ENCODE measurements at places on chromosomes 5 and 9. TPM values are rescaled to one million over a fixed set of nuclear protein-coding genes. Genes with fewer than 3 reads are reported as not detected.

Gene TAF11L13
- not detected for total RNA-seq

Gene PCDHGA10
- total RNA-seq = 1.9 TPM

DNA sequence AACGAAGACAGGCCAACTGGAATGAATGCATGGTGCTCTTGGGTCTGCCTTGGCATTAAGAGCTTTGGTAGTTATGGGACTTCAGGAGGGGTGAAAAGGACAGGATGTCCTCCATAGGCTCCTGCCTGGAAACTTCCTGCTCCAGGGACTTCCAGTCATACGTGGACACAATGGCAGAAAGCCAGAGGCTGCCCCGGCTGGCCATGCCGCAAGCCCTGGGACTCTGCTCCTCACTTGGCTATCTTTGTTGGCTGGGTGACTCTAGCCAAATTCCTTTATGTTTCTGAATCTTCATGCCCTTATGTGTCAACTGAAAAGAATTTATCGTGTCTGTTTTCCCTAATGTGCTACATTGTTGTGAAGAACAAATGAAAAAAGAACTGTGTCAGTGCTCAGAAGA is 136.9 kb downstream of the SIL1 start:
- no peak for DNase-seq

DNA sequence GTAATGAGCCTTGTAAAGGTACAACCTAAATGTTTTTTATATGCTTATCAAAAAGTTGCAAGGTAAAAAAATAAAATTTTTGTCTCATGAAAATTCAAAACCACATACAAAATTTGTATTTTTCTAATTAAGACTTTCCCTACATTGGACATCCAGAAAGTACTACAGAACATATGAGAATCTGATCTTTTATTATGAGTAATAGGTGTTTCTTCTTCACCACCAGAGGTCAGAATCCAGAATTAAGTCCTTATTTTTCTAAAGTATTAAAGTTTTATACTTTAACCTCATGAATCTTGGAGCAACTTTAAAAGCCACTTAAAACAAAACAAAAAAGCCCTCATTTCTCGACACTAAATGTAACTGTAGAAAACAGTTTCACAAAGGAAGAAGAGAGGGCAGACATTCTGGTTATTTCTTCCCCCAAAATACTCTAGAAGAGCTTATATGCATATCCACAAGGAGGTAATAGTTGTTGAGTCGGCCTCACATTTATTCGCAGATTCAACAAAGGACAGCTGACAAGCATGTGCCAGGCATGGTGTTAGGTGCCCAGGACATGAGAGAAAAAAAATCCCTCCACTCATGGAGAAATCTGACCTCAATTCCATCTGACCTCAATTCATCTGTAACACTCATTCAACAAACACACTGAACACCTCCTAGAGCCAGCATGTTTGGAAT is 69.3 kb downstream of the MLLT3 start:
- peak; percentile 1 for DNase-seq

DNA sequence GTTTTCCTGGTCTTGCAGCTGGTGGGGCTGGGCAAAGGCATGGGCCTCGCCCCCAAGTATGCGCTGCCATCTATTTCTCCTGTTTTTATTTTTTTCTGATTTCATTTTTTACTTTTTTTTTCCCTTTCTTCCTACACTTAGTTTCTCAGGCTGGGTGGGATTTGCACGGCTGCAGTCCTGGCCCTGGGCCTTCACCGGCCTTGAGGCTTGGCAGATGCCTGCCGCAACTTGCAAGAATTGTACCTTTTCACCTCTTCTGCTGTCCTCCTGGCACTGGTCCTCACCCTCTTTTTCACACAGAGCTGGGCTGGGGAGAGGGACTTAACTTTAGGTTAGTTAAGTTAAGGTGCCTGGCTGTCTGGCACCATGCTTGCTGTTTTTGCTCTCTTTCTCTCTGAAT is 10.3 kb upstream of the IRGM start:
- DNase-seq = no peak

Gene KCNMB1
- not detected for total RNA-seq

Gene MAMDC2
- total RNA-seq = not detected

DNA sequence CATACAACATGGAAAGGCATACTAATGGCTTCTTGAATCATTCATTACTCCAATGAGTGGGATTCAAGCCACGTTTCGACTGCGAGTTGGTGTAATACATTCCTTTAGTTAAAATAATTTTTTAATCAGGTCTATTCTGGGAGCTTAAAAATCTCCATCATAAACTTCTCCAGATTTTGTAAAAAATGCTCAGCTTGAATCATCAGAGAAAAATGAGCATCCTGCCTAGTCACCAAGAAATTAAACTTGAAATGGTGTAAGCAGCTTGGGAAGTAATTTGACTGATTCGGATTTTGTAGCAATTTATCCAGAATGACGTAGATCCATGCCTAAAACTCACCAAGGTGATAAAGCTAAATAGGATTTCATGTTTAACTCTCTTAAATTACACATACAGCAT is 165.7 kb downstream of the SLCO4C1 start:
- no peak for DNase-seq

- peak; percentile 29 for DNase-seq
These were observed 488 bp downstream of the POLR1E start for GRCh38 chr9:37486256-37486615.

DNA sequence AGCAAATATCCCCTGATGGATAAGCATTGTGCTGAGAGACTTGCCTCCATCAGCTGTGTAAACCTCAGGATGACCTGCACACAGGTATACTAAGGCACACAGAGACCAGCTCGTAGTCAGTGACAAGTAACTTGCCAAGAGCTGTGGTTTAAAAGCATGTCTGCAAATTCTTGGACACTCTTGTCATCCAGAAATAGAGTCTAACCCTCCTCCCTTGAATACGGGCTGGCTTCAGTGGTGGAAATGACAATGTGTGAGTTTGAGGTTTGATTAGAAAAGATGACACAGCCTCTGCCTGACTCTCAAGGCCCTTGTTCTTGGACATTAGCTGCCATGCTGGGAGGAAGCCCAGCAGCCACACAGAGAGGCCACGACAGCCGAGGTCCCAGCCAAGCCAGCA is 114.4 kb downstream of the GADD45G start:
- DNase-seq = no peak

DNA sequence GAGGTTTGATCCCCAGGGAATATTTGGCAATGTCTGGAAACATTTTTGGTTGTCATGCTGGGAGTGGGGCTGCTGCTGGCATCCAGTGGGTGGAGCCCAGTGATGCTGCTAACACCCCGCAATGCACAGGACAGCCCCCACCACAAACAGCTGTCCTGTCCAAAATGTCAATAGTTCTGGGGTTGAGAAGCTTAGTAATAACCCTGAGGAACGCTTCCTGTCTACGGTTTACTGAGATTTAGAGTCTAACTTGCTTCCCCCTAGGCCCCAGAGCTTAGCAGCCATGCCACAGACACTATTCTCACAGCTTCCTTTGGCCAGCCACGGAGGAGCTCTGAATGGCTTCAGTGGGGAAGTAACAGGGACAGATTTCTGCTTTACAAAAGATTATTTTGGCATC is 66.5 kb downstream of the MSX2 start:
- DNase-seq = no peak

Gene PCDHB2
- not detected for total RNA-seq

Gene SPINK7
- total RNA-seq = not detected

DNA sequence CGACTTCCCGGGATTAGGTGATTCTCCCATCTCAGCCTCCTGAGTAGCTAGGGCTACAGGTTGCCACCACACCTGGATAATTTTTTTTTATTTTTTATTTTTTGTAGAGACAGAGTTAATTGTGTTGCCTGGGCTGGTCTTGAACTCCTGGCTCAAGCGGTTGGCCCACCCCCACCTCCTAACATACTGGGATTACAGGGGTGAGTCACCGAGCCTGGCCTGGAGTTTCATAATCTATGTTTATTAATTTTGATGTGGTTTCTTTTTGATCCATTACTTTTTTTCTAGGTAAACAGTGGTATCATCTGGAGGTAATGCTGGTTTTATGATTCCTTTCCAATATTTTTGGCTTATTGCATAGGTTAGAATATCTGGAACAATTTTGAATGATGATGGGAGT is 54.2 kb downstream of the KIAA1958 start:
- DNase-seq = no peak

- DNase-seq = no peak
These were observed 220.3 kb downstream of the SPATA31D1 start for GRCh38 chr9:82208741-82209450.

- no peak for DNase-seq
These were observed 428.2 kb downstream of the IRX1 start for GRCh38 chr5:4023753-4024335.

Gene ACSL6
- total RNA-seq = not detected

GRCh38 chr5:27479859-27480258 is 441.5 kb upstream of the CDH9 start:
- no peak for DNase-seq

DNA sequence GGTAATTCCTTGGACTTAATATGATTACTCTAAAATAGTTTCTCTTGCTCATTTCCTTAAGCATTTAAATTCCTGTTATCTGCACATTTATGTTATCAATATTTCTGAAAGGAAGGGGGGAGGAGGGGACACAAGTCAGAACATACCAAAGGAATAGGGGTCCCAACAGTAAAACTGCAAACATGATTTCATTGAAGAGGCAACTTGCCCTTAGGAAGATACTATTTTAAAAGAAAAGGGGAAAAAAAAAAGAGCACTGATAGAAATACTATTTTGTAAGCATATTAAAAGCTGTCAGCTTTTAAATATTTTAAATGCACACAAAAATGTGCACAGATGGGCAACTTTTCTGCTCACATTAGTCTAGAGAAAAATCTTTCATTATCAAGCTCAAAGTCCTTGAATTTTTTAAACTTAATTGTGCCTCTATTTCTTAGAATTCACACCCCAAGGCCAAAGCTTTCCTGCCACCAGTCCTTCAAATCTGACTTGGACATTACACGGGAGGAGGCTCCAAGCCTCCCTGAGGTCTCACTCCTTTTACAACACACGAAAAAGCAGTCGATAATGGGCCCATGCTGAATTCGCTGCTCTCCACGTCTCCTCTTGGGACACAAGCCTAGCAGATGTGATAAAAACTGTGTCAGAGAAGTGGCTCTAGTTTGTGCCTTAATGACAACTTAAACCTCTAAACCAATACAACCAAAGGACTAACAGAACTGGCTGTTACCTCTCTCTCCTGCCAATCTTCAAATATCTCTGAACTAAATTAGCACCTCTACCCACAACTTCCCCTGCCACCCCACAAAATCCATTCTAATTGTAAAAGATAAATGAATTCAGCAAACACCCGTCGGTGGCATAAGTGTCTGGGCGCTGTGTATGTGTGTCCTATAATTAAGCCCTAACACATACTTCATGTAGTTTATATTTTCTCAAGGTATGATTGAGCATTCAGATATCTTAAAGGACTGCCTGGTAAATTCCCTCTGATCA is 154.3 kb downstream of the DENND1A start:
- no peak for DNase-seq

- no peak for DNase-seq
These were observed 43.2 kb downstream of the RICTOR start for GRCh38 chr5:39031041-39031440.

DNA sequence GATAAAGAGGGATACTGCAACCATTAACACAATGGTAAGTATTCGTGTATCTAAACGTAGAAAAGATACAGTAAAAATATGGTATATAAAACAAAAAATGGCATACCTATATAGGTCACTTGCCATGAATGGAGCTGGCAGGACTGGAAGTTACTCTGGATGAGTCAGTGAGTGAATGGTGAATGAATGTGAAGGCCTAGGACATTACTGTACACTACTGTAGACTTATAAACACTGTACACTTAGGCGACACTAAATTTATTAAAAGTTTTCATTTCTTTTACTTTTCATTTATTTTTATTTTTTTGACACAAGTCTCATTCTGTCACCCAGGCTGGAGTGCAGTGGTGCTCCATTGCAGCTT is 14.1 kb downstream of the TDRD7 start:
- no peak for DNase-seq

DNA sequence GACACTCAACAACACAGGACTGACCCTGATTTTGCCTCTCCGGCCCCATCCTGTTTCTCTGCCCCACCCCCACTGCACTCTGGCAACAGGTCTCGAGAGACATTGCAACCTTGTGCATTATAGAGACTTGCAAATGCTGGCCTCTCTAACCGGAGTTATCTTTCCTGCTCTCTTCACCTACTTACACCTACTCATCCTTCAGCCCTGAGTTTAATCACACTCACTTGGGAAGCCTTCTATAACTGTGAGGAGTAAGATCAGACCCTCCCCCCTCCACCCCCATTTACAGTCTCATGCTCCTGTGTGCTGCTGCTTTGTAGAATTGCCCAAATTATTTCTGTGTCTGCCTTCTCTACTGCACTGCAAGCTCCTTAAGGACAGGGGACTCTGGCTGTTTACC is 42.8 kb downstream of the WWC1 start:
- DNase-seq = no peak

DNA sequence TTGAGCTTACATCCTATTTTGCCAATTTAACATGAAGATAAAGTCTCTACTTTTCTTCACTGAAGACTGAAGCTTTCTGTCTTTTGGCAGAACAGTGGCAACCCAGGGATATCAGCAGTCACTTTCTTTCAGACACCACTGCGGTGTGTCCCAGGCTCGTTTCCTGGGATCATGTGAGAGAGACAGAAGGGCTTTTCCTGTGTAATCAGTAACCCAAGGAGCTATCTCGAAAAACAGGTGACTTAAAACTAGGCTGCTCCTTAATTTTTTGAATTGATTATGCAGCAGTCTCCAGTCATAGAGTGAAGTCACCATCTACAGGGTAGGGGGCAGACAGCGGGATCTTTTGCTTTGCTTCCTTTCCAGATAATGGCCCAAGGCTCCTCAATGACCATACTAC is 68.5 kb downstream of the ZNF462 start:
- no peak for DNase-seq

All from B cell (primary cell).